ENCODE measurements at places on chromosomes 3 and 15. TPM values are rescaled to one million over a fixed set of nuclear protein-coding genes. Genes with fewer than 3 reads are reported as not detected.

DNA sequence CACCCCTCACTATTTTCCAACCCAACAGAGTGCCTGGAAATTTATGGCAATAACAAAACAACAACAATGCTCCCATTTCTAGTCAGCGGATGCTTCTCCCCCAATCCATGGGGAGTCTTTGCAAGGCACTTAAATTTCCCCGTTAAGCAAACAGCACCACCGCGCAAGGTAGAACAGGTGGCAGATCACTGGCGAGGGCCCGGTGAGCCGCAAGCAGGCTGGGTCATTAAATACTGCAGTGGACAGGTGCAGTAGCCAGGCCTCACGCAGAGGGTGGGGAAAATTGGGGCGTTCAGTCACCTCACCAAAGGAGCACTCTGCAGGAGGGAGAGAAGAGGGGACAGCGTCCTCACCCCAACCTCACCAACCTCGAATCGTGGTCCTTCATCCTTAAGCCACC, 147.5 kb downstream of the NTRK3 start:
- DNase-seq, result no peak

DNA sequence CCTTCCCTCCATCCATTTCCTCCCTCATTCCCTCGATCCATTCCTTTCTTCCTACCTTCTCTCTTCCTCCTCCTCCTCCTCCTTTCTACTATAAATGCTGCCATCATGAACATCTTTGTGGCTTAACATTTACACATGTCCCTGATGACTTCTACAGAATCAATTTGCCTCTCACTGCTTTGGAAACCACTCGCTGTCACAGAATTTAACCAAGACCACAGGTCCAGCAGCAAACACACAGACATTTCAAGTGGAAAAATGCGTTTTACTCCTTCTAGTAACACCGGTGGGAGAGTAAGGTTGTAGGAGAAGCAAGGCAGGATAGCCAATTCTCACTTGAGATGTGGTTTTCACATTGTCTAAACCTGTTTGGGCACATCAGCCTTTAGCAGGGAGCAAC, 101.4 kb upstream of the LRIG1 start:
- DNase-seq, result no peak

- DNase-seq, result no peak
Measured at GRCh38 chr3:126317029-126317996, 39.9 kb downstream of the KLF15 start.

Gene SLC22A13
- total RNA-seq, result 0.95 TPM

Gene ACTR8
- 22.1 TPM for total RNA-seq

DNA sequence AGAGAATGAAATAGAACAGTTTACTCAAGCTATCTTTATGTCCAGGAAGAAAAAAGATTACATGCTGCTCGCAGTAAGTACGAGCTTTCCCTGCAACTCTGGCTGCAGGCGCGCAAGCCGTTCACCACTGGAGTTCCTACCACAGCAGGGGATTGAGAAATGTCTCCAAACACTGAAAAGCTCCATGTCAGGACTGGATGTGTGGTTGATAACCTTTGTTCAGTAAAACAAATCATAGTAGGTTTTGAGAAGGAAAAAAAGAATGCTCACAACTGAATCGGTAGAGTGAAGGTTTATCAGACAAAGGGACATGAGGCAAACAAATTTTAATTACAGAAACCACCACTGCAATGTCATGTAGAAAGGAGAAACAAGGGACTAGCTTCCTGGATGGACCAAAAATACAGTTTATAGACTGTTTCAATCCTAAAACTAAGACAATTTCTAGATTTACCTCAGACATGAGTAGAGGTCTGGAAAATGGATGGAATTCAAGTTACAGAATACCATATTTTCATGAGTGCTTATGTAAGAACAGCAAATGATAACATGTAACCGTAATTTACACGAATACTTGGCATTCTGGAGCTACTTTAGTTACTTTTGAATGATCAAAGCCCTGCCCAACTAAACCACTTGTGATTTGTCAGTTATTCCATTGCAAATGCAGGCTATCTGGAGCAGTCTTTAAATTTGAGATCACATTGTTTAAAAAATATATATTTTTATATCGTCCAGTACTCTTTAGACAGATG, 471.1 kb downstream of the SHQ1 start:
- no peak for DNase-seq

- DNase-seq, result no peak
Measured at GRCh38 chr15:58742819-58743502, 6.5 kb downstream of the ADAM10 start.

Gene ISL2
- 1.1 TPM for total RNA-seq

- no peak for DNase-seq
Measured at GRCh38 chr3:128402319-128402718, 64.4 kb downstream of the DNAJB8 start.

- no peak for DNase-seq
Measured at GRCh38 chr15:57079931-57080620, 161.6 kb downstream of the TCF12 start.

Gene PAQR5
- 0.47 TPM for total RNA-seq

Gene RTP3
- not detected for total RNA-seq

Gene SLMAP
- total RNA-seq, result 72.7 TPM

- DNase-seq, result no peak
Measured at GRCh38 chr3:47295322-47295721, 12.6 kb downstream of the KLHL18 start.

Gene GOLGA6L9
- 2.3 TPM for total RNA-seq

GRCh38 chr3:64863226-64864212, 175.7 kb upstream of the ADAMTS9 start:
- no peak for DNase-seq

Data from omental fat pad (tissue), 4 donors.